Ovary (tissue), 10 donors: ENCODE measurements at places on chromosomes 3 and 15. TPM values are rescaled to one million over a fixed set of nuclear protein-coding genes. Genes with fewer than 3 reads are reported as not detected.
A peak's percentile ranks its signal among the peaks of the same experiment; 100 is the strongest.

The UTS2B gene
- 1.00 TPM for total RNA-seq

The TM4SF1 gene
- 54.4 TPM for total RNA-seq

The DUOXA1 gene
- 0.60 TPM for total RNA-seq

The GRM2 gene
- not detected for total RNA-seq

The DUOXA2 gene
- not detected for total RNA-seq

The LZTFL1 gene
- 14.3 TPM for total RNA-seq

The CEMIP gene
- 11.1 TPM for total RNA-seq

The MYL3 gene
- total RNA-seq = 4.3 TPM

The MRAS gene
- total RNA-seq = 148 TPM

The FRMD5 gene
- total RNA-seq = 0.12 TPM

The ACSBG1 gene
- total RNA-seq = 0.33 TPM

The GOLGA6D gene
- total RNA-seq = not detected

DNA sequence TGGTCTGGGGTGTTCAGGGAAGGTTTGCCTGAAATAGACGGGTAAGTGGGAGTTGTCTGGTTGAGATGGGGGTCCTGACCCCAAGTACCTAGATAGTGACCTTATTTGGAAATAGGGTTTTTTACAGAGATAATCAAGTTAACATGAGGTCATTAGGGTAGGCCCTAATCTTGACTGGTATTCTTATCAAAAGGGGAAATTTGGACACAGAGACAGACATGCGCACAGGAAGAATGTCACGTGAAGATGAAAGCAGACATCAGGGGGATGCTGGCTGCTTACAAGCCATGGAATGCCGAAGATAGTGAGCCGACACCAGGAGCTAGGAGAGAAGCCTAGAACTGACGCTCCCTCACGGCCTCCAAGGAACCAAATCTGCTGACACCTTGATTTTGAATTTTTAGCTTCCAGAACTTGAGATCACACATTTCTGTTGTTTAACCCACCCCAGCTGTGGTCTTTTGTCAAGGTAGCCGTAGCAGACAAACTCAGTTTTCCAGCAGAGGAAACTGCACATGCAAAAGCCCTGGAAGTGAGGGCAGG, 17.1 kb downstream of the BHLHE40 start:
- DNase-seq = no peak

GRCh38 chr3:10515884-10516495, 10.6 kb upstream of the ATP2B2 start:
- DNase-seq = no peak

DNA sequence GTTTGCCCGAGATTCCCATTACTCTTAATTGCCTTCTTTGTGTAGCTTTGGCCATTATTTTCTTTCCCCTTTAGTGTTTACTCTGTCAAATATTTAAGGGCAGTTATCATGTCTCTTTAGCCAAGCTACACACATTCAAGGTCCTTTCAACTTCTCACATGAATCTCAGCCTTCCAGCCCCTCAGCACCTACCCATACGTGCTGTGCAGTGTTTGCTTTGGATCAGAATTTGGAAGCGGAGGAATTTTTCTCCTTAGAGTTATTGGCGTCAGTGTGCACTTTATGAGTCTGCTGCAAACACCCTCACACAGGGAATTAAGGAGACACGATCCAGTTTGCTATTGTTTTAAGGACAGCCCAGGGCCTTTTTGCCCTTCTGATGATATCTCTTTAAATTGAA, 231.6 kb downstream of the CACNA2D3 start:
- no peak for DNase-seq

GRCh38 chr15:35696767-35697231, 150.8 kb upstream of the DPH6 start:
- no peak for DNase-seq

- no peak for DNase-seq
Measured at GRCh38 chr15:70526221-70526973, 237.0 kb downstream of the UACA start.

GRCh38 chr15:74050556-74051234, 31.7 kb downstream of the GOLGA6A start:
- DNase-seq = no peak

DNA sequence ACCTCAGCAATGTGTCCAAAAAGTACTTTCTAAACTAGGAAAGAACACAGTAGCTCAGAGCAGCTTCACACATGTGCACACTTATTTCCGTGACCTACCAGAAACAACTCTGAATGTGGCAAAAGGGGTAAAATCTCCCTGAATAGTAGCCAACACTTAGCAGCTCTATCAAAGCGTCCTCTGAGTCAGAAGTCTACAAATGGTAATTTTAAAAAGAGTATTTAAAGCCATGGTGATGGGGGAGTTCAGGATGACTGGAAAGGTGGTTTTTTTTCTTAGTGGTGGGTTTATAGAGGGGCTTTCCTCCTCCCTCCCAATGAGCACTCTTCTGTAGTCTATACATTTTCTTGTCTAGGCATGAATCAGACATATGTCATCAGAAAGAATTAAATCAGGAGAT, 223.8 kb upstream of the PRICKLE2 start:
- no peak for DNase-seq

DNA sequence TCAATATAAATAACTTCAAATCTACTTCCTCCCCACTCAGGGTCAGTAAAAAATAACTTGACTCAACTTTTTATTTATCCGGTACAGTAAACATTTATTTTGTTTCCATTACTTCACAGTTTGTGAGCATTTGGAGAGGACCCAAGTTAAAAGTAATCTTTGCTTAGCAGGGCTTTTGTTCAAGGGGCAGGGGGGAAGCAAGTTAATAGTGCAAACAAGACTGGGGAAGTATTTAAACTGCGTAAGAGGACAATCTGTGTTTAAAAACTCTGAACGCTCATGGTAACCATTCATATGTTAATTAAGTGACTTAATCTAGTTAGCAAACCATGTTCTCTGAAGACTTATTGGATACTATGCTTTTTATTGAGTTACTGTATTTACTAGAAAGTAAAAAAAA, 346.2 kb downstream of the SLC9A9 start:
- DNase-seq = no peak

DNA sequence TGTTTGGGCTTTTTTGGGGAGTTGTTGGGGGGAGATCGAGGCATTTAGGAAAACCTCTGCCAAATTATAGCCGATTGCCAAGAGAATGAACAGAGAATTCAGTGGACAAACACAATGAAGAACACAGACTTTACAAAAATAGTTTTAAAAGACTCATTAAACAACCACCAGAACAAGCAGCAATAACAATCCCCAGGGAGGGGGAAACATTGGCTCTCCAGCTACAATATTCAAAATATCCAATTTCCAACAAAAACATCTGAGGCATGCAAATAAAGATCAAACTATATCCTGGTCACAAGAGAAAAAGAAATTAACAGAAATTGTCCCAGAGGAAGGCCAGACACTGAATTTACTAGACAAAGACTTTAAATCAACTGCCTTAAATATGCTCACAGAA, 24.5 kb upstream of the ANKRD28 start:
- no peak for DNase-seq

DNA sequence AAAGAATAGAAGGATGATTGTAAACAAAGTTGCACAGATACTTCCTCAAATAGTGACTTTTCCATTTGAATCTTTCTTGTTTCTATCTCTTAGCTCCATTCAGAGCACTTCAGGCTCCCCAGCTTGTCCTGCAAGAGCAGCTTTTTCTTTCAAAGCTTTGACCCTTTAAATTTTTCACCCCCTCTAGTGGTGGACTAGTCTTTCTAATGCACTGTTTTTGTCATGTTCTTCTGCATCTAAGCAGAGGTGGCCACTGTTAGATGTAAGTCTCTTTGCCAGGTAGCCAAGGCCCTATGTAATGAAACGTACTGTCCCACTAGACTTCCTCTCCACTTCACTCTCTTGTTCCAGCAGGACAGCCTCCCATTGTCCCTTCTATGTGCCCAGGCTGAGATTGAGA, 74.0 kb upstream of the MANF start:
- DNase-seq = no peak

- no peak for DNase-seq
Measured at GRCh38 chr3:125083776-125084175, 28.0 kb upstream of the HEG1 start.

- no peak for DNase-seq
Measured at GRCh38 chr3:99881121-99881524, 63.5 kb downstream of the CMSS1 start.

GRCh38 chr3:53780806-53781205, 65.4 kb downstream of the CHDH start:
- no peak for DNase-seq

DNA sequence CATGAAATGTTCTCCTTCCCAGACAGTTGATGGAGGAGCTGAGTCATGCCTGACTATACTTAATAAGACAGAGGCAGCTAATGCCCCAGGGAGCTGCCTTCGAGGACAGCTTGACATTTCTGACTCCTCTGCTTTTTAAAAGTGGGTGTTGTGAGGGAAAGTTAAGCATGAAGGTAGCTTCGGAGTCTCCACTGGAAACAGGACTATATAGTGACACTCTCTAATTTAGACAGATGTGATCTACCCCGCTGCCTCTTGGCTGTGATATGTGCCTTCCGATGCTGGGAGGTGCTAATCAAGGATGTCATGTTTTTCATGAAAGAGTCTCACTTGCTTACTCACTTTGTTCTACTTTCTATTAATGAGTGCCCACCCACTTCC, 72.7 kb downstream of the IL1RAP start:
- DNase-seq = no peak

DNA sequence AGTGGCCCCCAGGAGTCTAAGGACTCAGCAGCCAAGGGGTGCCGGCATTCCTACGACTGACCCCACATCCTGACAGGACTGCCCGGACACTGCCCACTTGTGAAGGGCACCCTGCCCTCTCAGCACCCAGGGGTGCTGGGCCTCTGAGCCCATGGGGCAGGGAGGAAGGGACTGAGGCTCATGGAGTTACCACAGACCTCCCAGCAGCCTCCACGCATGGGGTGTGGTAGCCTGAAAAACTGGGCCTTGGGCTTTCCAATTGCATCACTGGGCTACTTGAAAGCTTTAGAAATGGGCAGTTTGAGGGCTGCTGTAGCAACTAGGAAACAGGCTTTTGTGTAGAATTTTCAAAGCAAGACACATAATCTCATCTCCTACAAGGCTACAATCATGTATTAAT, 13.2 kb downstream of the TKT start:
- DNase-seq = no peak

GRCh38 chr15:29822684-29823459, 604 bp upstream of the TJP1 start:
- peak; percentile 66 for DNase-seq

- peak; percentile 12 for DNase-seq
Measured at GRCh38 chr3:1394188-1394587, 301.4 kb downstream of the CNTN6 start.

- no peak for DNase-seq
Measured at GRCh38 chr15:29840926-29841325, 18.7 kb upstream of the TJP1 start.

- no peak for DNase-seq
Measured at GRCh38 chr3:107045791-107046190, 331.4 kb upstream of the CCDC54 start.
